Hepatic stellate cell (primary cell): ENCODE measurements at places on chromosomes 7 and 10.

DNA sequence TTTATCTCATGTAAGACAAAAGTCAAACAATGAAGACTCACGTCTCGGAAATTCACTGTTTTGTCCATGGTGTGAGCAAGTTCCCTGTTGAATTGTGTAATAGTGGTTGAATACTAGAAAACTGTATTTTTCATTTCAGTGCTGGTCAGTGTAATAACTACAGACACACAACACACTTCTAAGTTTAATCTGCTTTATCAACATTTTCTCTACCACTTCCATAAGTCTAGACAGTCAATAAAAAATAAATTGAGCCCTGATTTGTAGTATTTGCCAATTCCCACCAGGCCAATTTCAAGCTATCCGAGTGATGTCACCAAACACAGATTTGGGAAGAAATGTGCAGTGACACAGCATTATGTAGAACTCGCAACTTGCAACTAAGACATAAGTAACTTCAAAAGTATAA is 81.9 kb downstream of the GPR141 start:
- no peak for DNase-seq

DNA sequence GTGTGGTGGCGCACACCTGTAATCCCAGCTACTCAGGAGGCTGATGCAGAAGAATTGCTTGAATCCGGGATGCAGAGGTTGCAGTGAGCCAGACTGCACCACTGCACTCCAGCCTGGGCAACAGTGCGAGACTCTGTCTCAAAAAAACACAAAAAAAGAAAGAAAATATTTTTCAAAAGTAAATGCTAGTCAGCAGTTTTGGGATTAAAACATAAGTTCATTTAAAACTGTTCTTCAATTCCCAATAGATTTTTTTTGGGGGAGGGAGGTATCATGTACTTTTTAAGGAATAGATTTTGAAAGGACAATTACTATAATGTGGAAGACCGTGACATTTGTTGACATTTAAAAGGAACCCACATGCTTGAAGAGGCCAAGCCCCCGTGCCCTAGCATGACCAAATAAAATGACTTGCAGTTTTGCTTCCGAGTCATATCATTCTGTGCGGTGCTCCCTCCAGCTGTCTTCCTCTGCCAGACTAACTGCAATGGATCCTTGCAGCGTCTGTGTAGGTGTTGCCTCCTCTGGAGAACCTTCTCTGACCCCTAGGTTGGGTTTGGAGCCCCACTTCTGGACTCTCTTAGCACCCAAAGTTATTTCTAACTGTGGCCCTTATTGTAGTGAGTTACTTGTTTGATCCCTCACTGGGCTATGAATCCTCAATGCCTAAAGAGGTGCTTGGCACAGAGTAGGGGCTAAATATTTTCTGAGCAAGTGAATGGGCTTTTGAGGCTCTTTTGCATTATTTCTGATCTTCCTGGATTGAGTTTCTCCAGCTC is 17.4 kb upstream of the HPS1 start:
- DNase-seq: no peak

- DNase-seq: peak; percentile 66
Measured at GRCh38 chr10:3048119-3049019, 19.0 kb upstream of the PFKP start.

GRCh38 chr7:108002726-108003598 is at the start of gene LAMB1:
LAMB1 (minus strand) TSS chr7:108003161; CDS start chr7:108002885, 276 bp downstream.
- DNase-seq: peak; percentile 83
